ENCODE measurements at places on chromosomes 13 and 19.
A peak's percentile ranks its signal among the peaks of the same experiment; 100 is the strongest.

DNA sequence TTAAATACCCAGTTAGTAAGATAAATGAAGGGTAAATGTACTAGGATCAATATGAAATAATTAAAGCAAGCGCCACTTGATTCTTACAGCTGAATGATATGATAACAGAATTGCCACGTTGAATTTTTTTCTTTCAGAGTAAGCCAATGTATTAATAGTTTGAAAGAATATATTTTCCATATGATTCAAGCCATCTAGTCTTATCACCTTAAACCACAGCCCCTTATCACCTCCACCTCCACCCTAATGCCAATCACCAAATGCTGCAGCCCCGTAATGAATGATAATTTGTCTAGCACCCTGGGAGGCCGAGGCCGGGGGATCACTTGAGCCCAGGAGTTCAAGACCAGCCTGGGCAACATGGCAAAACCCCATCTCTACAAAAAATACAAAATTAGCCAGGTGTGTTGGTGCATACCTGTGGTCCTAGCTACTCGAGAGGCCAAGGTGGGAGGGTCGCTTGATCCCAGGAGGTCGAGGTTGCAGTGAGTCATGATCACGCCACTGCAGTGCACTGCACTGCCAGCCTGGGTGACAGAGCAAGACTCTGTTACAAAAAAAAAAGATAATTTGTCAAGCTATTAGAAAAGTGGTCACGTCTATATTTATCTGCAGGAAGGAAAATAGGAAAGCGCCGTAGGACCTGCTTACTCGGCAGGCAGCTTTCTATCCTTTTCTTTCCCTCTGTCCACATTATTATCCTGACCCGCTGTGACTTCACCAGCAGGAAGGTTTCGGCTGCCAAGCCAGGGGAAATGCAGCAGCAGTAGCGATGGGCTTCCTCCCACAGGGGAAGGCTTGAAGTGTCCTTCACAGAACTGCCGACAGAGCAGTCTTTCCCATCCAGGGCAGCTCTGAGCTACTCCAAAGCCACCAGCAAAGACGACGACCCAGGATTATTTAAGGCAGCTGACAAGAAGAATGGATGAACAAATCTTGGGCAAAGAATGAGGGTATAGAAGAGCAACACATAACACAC is 19.7 kb upstream of the CLN5 start:
- DNase-seq, result peak; percentile 71

DNA sequence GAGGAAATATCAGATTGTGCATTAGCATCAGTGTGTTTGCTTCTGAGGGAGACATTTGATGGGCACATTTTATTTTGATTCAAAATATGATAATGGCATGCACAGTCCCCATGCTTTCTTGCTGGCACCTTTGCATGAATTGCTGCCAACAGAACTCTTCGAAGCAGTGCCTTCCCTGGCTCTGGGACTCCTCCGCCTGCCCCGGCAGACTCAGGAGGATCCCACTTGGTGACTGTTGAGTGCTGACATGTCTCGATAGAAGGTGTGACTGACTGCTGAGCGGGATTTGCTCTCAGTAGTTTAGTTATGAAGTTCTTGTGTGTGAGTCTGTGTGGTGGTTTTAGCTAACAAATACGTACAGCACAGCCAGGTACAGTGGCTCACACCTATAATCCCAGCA is 239.7 kb downstream of the FGF9 start:
- DNase-seq, result no peak

DNA sequence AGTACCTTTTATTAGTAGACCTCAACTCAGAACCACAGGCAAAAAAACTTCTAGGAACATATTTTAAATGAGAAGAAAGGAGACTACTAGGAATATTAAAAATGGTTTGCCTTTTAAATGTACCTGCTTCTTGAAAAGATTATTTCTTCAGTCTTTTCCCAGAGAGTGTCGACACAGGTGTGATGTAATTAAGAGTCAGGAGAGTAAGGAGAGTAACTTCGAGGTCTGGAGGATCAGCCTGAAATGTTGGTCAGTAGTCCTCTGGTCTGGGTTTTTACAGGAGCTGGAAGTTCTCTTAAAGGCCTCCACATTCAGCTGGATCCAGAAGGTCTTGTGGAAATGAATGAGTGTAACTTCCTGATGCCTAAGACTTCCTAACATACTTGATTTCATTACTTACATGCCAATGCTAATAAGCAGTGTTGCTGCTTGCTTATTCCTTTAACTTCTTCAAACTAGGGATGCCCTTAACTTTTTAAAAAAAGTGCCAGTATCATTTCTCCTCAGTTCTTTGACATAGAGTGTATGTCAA is at the start of gene KCTD4:
Gene KCTD4 (minus strand): TSS at position 345 of the 532 bp plus-strand sequence. CDS start 6,478 bp downstream, outside the sequence.
- no peak for DNase-seq

- DNase-seq, result no peak
These were observed 14.4 kb upstream of the FBN3 start for GRCh38 chr19:8163759-8164158.

- DNase-seq, result no peak
These were observed 22.8 kb downstream of the VSTM2B start for GRCh38 chr19:29548483-29549085.

DNA sequence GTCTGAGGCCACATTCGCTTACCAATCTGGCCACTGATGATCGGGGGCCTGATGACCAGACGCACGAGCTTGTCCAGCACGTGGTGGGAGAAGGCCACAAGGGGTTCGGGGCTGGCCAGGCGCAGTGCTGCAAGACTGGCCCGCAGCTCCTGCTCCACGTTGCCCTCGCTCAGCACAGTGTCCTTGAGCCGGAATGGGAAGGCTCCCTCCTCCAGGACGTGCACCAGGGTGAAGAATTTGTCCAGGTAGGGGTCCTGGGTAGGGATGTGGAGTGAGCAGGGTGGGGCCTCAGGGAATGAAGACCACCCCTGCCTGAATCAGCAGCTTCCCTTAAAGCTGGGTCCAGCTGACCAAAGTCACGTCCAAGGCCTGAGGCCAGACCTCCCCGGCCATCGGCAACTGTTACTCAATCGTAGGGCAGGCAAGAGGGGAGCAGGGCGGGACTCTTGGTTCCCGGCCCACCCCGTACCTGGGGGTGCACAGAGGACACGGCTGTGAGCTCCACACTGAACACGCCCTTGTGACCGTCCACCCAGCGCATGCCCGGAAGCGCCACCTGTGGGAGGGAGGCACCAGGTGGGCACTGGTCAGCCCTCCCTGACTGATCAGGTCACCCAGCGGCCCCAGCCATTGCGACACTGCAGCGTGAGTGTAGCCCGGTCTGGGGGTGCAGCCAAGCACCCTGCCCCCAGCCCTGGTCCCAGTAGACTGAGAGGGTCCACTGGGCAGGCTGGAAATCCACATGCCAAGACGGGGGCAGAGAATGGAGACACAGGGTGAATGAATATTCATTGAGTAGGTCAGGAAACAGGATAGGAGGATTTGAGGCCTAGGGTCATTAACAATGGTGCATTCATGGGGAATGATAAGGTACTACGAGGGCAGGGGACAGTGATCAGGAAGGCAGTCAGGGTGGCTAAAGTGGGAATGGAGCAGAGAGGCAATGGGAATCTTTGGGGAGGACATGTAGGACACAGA is 2.8 kb upstream of the ANGPTL8 start:
- no peak for DNase-seq

- DNase-seq, result no peak
These were observed 16.2 kb downstream of the COL4A2 start for GRCh38 chr13:110323172-110323891.

GRCh38 chr13:35888981-35889380 is 242.2 kb downstream of the DCLK1 start:
- DNase-seq, result no peak

GRCh38 chr13:105764486-105764885 is 771.0 kb downstream of the EFNB2 start:
- DNase-seq, result no peak

DNA sequence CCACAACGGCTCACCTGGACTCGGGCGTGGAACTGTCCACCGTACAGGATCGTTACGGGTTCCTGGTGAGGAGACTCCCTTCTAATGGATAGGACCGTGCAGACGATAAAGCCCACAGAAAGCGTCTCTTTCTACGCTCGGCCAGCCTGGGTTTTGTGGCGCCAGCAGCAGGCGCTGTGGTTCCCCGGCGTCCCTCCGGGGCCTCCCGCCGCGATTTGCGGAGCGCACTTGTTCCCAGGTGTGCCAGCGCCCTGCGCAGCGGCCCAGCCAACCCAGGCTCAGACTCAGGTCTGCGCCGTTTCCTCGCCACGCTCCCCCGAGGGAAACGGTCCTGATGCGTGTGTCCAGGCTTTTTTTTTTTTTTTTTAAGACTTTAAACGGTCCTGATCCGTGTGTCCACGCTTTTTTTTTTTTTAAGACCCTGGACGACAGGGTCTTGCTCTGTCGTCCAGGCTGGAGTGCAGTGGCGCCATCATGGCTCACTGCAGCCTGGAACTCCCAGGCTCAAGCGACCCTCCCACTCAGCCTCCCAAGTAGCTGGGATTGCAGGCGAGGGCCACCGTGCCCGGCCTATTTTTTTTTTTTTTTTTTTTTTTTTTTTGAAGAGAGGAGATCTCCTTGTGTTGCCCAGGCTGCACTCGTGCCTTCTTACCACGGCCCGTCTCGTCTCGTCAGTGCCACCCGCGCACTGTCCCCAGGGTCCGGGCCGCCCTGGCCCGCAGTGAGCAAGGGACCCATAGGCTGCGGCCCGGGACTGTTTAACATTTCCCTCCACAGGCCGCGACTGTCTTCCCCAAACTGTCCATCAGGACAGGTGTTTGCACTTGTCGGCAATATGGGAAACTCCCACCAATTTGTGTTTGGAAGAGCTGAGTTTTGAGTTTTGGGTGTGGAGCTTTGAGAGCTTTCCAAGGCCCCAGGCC is 23.8 kb downstream of the GJA3 start:
- no peak for DNase-seq

DNA sequence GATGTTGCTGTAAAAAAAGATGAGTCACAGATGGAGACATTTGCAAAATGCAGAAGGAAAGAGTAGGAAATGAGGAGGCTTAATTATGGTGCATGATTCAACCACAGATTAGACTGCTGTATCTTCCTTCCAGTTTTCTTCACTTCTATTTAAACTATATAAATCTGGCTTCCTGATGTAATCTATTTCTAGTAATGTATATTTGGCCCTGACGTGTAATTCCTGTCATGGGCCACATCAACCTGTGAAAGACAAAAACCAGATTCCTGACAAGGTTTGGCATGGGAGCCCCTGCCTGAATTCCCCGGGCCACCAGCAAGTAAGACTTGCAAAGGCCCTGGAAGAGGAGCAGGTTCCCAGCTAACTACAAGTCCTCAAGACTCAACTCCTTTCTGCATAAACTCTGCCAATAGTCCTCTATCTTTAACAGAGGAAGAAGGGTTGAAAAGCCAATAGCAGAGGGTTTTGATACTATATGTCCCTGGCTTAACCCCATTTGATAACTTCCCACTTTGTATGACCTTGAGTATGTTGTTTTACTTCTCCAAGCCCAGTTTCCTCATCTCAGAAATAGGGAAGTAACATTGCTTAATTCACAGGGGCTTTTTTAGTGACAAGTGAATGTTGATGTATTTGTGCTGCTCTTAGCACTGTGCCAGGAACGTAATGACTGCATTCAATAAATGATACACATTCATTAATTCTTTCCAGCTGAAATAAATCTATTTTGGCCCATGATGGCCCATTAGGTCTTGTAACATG is 172.7 kb downstream of the SPRY2 start:
- no peak for DNase-seq

- peak; percentile 24 for DNase-seq
These were observed at the start of gene CERS4 for GRCh38 chr19:8208922-8209461. TSS of gene CERS4 (plus strand) at chr19:8209370. CDS start at chr19:8251077, 41,707 bp downstream.

- no peak for DNase-seq
These were observed 1422.9 kb downstream of the EFNB2 start for GRCh38 chr13:105112561-105112960.
